ENCODE measurements at places on chromosomes 1 and 21.

GRCh38 chr21:46097336-46098293, at the start of gene COL6A2:
COL6A2 (plus strand) TSS chr21:46098112.
- DNase-seq, result peak; percentile 72

- DNase-seq, result no peak
These were observed 29.3 kb downstream of the TMEM200B start for GRCh38 chr1:29094433-29094832.

- DNase-seq, result no peak
These were observed 37.8 kb downstream of the TTC13 start for GRCh38 chr1:230940848-230941247.

DNA sequence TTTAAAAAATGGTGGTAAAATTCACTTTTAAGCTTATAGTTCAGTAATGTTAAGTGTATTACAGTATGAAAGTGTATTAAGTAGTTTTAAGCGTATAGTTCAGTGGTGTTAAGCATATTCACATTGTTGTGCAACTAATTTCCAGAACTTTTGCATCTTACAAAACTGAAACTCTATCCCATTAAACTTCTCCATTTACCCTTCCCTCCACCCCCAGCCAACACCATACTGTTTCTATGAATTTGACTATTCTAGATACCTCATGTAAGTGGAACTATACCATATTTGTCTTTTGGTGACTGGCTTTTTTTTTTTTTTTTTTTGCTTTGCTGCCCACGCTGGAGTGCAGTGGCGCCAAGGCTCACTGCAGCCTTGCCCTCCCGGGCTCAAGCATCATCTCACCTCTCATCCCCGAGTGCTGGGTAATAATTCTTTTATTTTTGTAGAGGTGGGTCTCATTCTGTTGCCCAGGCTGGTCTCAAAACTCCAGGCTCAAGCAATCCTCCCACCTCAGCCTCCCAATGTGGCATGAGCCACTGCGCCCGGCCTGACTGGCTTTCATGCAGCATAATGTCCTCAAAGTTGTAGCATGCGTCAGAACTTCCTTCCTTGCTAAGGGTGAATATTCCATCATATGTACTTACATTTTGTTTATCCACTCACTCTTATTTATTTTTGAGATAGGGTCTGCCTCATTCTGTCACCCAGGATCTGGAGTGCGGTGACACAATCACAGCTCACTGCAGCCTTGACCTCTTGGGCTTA, 45.1 kb upstream of the BMP8B start:
- DNase-seq, result no peak

DNA sequence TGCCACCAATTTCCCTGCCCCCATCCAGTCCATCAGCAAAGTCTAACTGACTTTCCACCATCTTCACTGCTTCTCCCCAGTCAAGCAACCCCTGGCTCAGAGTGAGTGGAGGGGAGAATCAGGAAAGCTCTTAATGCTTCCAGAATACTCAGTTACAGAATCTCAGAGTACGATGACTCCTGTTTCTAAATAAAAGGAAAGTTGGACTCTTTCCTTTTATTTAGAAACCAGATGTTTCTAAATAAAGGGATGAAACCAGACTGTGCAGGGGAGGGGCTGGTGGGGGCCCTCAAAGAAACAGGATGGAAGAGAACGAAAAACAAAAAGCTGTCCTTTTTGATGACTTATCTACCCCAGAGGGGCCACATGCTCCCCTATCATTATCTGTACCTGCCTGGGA, 85.2 kb upstream of the PPM1J start:
- no peak for DNase-seq

DNA sequence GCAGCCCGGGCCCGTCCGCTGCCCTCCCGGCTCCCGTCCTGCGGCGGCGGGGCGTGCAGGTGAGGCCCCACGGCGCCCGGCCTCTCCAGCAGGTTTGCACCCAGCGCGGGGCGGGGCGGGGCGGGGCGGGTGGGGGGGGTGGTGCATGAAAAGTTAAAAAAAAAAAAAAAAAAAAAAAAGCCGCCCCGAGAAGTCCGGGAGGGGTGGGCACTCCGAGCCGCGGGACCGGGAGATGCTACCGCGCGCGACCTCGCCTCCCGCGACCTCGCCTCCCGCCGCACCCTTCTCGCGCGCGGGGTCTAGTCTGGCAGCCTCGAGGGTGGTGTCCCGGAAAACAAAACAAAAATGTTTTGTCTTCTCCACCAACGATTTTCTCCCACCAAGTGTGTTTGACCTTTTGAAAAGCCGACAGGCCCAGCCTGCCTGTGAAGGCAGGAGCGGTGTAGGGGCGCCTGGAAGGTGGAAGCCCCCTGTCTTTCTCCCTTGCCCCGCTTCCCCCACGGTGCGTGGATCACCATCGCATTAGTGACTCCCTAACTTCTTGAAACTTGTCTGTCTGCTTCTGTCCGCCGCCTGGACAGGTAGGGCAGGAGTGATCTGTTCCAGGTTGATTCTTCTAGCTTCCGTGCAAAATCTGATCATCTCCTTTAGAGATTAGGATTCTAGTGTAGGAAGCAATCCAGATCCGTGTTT, 569 bp downstream of the RCAN3 start:
- peak; percentile 45 for DNase-seq

- DNase-seq, result no peak
These were observed 54.4 kb upstream of the WDR26 start for GRCh38 chr1:224488806-224489499.

GRCh38 chr1:115317101-115318012, 20.7 kb downstream of the NGF start:
- DNase-seq, result no peak

DNA sequence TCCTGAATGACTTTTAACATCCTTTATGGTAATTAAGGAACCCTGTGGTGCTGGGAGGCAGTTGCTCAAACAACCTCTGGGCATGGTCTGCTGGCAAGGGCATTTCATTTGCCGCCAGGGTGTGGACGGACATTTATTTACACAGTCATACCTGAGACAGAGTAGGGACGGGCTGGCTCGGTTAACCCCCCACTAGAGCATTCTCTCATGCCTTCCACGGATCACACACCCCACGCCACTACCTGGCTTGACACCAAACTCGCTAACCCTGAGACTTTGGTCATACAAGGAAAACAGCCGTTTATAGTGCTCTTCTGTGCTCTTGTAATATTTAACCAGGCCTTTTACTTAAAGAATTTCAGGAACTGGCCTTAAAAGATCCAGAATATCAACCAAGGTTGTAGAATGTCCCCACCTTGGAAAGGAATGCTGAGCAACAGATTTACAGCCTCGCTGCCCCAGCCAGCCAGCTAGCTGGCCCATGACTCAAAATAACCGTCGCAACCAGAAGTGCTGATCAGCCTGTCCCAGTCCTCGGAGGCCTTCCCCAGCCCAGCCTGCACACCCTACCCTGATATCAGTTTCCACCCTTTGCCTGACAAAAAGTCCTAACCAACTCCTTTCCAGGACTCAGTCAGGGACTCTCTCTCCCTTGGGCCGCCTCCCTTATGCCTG, 6.5 kb upstream of the PDXK start:
- no peak for DNase-seq

DNA sequence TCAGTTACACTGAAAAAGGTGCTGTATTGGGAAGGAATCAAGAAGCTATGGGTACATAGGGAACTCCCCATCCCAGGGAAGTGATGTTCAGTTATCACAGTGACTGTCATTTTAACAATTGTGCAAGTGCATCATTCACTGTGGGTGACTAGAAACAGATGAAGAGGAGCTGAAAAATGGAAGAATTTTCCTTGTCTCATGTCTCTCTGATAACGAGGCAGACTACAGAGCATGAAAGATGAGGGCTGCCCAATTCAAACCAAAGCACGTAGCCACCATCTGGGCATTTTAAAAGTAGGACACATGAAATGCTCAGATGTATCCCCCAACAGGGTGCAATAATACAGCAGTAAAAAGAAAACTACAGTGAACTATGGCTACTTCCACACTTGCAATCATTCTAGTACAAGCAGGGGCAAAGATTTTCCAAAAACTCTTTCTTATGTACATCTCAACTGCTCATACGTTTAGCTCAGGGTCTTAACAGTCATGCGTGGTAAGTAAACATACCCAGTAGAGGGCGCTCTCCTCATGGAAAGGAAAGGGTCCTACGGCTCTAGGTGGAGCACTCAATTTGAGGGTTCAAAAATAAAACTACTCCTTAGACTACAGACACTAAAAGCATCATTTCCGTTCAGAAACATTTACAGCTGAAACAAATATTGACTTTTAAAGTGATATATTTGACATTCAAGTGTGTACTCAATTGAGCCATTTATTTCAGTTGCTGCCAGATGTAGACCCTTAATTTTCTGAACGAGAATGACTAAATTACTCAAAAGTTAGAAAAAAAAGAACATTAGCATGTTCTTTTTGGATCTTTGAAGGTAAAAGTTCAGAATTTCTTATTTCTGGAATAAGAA, 143.2 kb downstream of the KCTD3 start:
- DNase-seq, result no peak

- no peak for DNase-seq
These were observed 11.7 kb downstream of the ITLN2 start for GRCh38 chr1:160942926-160943325.

- DNase-seq, result no peak
These were observed 47.7 kb upstream of the PPM1J start for GRCh38 chr1:112762541-112763500.

GRCh38 chr1:111725192-111725591, 14.0 kb downstream of the INKA2 start:
- no peak for DNase-seq

DNA sequence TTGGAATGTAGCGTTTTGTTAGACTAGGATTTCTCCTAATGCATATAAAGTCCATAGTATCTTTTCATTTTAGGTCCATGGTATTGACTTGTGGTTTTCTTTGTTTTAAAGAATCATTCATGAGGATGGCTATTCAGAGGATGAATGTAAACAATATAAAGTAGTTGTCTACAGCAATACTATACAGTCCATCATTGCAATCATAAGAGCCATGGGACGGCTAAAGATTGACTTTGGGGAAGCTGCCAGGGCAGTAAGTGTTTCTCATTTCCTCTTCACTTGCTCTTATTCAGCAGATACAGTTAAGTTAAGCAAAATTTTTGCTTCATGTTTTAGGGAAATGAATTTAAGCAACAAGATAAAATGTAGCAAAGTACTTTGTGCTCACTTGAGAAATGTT, 25.4 kb downstream of the GNAI3 start:
- no peak for DNase-seq

GRCh38 chr1:184530226-184530625, 143.4 kb downstream of the C1orf21 start:
- no peak for DNase-seq
